ENCODE measurements at places on chromosomes 16 and 17.

- no peak for DNase-seq
These were observed 2.6 kb upstream of the HOXB8 start for GRCh38 chr17:48617471-48618255.

DNA sequence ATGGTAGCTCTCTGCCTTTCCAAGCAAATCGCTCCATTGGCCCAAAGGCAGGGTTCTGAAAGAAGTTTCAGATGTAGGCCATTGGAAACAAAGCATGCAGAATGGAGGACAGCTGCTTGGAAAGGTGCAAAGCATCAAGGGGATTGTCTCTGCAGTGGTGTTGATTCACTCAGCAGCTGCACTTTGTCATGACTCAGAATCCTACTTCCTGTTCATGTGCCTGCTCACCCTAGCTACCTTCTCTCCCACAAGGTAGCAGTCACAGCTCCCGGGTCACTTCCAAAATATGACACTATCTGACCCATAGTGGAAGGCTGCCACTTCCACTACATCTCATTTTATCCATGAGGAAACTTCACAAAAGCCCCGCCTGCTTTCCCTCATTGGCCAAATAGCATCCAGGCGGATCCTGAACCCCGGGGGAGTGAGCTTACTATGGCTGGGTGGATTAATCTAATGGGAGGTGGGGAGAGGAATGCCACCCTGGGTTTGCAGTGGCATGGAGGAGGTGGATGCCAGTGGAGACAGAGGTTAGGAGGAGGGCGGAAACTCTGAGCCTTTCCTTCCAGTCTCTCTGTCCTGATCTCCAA is 74.7 kb upstream of the NKD1 start:
- no peak for DNase-seq

DNA sequence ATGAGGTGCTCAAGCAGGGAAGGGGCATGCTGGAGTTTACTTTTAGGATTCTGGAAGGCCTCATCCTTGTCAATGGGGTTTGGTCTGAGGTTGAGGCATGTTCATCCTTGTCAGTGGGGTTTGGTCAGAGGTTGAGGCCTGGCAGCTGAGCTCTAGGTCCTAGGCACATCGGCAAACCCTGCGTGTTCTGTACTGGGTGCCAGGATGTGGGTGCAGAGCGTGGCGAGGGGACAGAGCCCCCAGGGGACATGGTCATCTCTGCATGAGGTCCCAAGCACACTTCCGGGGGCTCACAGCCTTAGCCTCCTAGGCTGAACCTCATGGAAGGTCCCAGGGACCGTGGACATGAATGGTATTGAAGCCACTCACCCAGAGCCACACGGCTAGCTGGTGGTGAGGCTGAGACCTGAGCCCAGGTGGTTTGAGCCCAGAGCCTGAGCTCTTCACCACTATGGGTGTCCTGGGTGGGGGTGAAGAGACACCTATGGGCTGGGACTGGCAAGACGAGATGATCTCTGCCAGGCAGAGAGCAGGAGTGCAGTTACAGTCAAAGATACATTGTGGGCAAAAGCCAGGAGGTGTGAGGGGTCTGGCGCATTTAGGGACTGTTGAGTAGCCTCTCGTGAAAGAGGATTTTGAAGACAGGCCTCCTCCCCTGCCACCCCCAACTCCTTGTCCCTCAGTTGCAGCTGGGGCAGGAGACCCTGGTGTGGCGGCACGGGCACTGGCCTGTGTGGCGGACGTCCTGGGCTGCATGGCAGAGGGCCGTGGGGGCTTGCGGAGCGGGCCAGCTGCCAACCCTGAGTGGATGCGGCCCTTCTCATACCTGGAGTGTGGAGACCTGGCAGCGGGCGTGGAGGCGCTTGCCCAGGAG is 19.3 kb downstream of the FCSK start:
- DNase-seq = no peak

DNA sequence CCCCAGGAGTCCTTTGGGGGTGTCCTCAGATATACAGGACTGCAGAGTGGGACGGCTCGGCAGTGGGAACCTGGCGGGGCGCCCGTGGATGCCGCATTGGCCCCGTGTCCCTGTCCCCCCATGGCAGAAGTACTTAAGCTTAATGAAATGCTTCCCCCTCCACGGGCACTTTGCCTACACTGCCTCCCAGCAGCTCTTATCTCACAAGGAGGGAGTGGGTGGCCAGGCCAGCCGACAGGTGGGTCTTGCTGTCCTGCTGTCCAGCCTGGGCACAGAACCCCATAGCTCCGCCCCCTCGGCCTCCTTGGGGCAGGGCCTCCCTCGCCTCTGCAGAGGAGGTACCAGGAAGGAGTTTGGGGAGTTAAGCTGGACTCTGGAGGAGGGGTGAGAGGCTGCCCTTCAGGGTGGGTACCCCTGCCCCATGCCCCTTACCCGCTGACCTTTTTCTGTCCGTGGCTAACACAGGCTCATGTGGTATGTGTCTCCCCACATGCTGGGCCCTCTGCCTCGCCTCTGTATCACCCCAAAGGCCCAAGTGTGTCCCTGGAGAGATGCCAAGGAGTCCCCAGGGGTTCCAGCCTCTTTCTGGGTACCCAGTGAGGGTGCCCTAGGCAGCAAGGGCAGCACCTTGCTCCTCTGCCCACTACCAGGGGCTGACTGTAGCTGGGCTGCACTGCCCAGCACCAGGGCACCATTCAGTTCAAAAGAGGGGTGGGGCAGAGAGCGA is 8.7 kb downstream of the THRA start:
- DNase-seq = no peak

DNA sequence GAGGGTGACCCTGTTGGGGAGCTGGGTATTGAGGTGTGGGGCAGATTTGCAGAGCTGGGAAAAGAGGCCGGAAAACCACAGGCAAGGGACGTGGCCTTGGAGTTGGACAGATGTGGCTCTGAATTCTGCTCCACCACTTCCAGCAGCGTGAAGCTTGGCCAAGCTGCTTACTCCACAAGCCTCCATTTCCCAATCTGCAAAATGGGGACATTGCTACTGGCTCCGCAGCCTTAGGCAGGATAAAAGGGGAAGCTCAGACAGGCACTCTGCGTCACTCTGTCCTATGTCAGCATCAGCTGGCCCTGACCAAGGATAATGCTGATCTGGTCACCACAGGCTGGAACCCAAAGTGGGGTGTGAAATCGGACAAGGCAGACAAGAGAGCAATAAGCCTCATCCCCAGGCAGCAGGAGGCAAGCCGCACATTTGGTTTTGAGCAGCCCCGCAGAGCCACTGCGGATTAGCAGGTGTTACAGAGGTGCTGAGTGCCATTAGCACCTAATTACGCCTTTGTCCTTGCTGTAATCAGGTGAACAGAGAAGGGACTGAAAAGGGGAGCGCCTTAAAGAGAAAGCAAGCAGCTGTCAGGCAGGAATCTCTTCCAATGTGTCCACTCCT is 54.8 kb downstream of the SDK2 start:
- DNase-seq = no peak

GRCh38 chr16:16086653-16087446 is 136.4 kb downstream of the ABCC6 start:
- DNase-seq = no peak

DNA sequence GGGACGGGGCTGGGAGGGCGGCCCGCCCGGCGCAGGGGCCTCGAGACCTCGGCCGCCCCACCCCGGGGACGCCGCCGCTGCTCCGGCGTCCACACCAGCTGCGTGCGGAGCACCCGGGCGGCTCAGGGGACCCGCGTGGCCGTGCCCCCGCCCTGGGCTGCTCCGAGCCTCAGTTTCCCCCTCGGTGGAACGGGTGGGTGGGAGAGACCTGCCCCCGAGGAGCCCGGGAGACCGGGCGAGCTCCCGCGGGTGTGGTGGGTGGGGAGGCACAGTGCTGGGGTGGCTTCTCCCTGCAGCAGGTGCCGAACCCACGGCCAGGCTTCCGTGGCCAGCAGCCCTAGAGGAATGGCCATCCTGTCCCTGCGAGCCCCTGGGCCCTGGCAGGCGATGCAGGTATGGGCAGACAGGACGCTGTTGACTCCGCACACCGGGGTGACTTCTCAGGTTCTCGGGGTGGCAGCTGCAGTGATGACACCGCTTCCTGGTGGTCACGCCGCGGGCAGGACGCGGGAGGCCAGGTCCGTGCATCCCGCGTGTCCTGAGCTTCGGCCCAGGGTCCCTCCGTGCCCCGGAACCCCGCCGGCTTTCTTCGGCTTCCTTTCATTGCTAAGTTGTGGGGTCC is 677 bp downstream of the DEF8 start:
- no peak for DNase-seq

- DNase-seq = no peak
These were observed 1.3 kb downstream of the SMTNL2 start for GRCh38 chr17:4585638-4585994.

- DNase-seq = no peak
These were observed 29.9 kb upstream of the PRM1 start for GRCh38 chr16:11310997-11311561.

GRCh38 chr16:53864819-53865493 is 161.0 kb downstream of the FTO start:
- no peak for DNase-seq

- no peak for DNase-seq
These were observed 163.6 kb downstream of the SHISA6 start for GRCh38 chr17:11404431-11405276.

DNA sequence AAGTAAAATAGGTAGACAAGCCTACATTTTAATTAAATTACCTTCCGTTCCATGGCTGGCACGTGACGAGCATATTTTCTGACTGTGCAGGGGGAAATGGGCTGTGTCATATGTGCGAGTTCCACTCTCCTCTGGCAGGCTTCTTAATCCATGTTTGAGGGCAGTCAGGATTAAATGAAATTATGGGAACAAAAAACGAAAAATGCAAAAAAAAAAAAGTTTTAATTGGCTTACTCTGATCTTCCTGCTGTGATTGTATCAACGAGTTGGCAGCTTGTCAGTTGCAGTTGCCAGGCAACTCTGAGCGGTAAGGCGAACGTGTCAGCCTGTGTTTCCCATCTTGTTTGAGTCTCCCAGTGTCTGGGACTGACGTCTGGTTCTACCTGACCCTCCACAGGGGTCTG is 302.9 kb upstream of the XYLT1 start:
- no peak for DNase-seq

- no peak for DNase-seq
These were observed 629 bp upstream of the RNF135 start for GRCh38 chr17:30969989-30970830.

GRCh38 chr17:72182371-72182873 is 61.6 kb downstream of the SOX9 start:
- no peak for DNase-seq

GRCh38 chr17:49647256-49647585 is 30.7 kb downstream of the SPOP start:
- DNase-seq = no peak

- DNase-seq = no peak
These were observed 59.0 kb upstream of the MED9 start for GRCh38 chr17:17417718-17418181.

- no peak for DNase-seq
These were observed 32.5 kb upstream of the RAI1 start for GRCh38 chr17:17648762-17649161.

- no peak for DNase-seq
These were observed 25.7 kb downstream of the TRPV2 start for GRCh38 chr17:16440901-16441629.

GRCh38 chr17:44307387-44308186 is 814 bp upstream of the RUNDC3A start:
- DNase-seq = no peak

- DNase-seq = no peak
These were observed 7.3 kb downstream of the SLC52A1 start for GRCh38 chr17:5027916-5028315.

DNA sequence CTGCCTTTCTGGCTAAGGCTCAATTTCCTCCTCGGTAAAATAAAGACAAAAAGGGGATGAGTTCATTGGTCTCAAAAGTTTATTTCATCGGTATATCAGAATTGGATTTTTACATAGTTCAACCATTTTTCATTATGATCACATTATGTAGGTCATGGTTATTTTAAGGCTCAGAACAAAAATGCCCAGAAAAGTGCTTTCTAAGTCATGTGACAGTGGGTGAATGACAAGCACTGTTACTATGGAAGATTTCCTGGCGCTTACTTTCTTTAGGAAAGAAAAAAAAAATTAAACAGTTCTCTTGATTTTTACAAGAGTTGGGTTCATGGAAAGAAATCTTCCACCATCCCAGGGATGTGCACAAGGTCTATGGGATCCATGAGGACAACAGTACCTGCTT is 117.9 kb upstream of the CES5A start:
- DNase-seq = no peak

GRCh38 chr17:6358131-6358530 is 76.8 kb downstream of the AIPL1 start:
- no peak for DNase-seq

DNA sequence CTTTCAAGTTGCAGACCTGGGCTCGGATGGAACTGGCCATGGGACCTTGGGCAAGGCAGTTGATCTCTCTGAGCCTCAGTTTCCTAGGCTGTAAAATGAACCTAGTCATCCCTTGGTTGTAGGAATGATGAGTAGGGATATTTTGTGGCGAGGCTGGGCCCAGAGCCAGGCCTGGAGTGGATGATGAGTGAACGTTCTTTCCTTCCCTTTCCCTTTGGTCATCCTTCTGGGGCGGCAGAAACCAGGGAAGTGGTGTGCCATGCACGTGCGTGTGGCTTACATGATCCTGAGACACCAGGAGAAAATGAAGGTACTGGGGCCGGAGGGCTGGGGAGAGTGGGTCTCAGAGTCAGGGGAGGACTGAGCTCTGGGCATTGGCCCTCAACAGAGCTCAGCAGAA is 8.4 kb downstream of the FBRS start:
- no peak for DNase-seq

DNA sequence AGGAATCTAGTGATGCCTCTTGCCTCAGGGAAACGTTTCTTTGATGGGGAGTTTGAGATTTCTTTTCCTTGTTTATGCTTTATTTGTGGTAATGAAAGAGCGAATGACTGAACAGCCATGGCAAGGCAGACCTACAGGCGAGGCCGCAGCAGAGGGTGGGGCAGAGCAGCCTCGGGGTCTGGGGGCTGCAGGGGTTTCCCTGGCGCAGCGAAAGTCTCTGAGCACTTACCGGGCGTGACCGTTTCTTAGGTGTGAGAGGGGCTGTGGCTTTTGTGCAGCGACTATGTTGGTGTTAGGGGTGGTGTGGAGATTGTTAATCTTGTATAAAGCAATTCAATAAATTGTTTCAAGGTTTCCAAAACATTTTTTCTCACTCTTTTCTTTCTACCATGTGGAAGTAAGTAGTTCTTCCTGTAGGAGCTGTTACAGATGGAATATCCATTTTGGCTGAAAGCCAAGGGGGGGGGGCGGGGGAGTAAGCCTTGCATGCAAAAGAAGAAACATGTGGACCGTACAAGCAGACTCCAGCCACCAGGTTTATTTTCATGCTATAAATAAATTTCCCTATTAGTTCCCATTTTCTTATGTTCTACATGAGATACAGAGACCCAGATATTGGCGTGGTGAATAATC is 34.8 kb downstream of the UBN1 start:
- DNase-seq = no peak

GRCh38 chr17:80783971-80784370 is 207.7 kb upstream of the CHMP6 start:
- DNase-seq = no peak

DNA sequence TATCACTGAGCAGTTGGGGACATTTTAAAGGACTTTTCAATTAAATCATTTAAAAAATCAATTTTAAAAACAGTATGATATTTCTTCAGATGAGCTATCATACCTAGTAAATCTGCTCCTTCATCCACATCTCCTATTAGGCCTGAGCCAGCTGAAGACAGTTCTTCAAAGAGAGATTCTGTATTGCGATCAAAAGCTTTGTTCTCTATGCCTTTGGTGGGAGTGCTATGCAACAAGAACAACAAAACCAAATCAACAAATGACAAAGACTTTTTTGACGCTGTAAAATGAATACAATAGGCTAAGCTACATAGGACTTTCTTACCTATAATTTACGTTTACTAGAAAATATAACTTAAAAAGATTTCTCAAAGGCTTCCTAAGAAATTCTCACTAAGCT is 106.5 kb downstream of the SPAG9 start:
- no peak for DNase-seq

GRCh38 chr16:48499923-48500381 is 110.0 kb downstream of the N4BP1 start:
- DNase-seq = peak; percentile 49
